ENCODE measurements at places on chromosomes 12 and 14. TPM values are rescaled to one million over a fixed set of nuclear protein-coding genes. Genes with fewer than 3 reads are reported as not detected.

- H3K27ac ChIP-seq, result no peak overlapping the region
- no peak for DNase-seq
- no peaks in the 10 kb centered on the region for H3K36me3 ChIP-seq
- H3K4me3 ChIP-seq, result no peak overlapping the region
Observed at GRCh38 chr12:45708363-45708762, 21.1 kb upstream of the ARID2 start.

DNA sequence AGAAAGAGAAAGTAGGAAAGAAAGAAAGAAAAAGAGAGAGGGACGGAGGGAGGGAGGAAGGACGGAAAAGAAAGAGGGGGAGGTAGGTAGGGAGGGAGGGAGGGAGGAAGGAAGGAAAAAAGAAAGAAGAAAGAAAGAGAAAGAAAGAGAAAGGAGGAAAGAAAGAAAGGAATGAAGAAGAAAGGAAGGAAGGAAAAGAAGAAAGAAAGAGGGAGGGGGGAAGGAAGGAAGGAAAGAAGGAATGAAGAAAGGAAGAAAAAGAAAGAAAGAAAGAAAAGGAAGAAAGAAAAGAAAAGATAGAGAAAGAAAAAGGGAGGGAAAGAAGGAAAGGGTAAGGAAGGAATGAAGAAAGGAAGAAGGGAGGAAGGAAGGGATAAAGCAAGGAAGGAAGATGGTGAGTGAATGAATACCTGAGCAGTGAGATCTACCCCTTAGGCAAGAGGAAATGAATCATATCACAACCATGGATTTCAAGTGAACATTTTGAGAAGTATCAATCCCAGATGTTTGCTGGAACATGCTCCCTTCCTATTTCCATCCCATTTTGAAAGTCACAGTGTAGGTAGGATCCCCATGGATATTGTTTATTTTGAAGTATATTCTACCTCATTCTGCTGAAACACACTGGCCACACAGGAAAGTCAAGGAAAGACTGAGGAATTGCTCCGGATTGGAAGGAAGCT is 639.4 kb upstream of the TBX3 start:
- no peaks in the 10 kb centered on the region for H3K4me1 ChIP-seq
- H3K27me3 ChIP-seq, result no peaks in the 10 kb centered on the region
- DNase-seq, result no peak
- H3K36me3 ChIP-seq, result no peaks in the 10 kb centered on the region
- no peak overlapping the region for H3K27ac ChIP-seq

DNA sequence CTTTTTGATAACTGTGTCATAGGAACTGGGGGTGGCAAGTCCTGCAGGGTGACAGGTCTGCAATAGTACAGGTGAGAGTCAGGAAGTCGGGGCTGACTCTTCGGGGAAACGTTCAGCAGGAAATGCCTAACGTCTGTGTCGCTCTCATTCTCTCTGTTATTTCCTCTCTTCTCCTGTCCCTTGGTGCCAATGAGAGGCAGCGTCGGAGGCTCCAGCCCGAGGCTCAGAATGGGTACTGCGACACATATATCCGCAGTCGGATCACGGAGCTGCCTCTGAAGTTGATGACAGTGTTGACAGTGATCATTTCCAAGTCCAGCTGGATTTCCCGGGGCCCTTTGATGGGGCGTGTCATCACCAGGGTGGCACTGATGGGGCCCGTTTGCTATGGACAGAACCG is 2.7 kb upstream of the TC2N start:
- H3K36me3 ChIP-seq, result no peaks in the 10 kb centered on the region
- H3K4me1 ChIP-seq, result no peaks in the 10 kb centered on the region
- no peak for DNase-seq
- no peaks in the 10 kb centered on the region for H3K27me3 ChIP-seq
- H3K27ac ChIP-seq, result no peak overlapping the region

DNA sequence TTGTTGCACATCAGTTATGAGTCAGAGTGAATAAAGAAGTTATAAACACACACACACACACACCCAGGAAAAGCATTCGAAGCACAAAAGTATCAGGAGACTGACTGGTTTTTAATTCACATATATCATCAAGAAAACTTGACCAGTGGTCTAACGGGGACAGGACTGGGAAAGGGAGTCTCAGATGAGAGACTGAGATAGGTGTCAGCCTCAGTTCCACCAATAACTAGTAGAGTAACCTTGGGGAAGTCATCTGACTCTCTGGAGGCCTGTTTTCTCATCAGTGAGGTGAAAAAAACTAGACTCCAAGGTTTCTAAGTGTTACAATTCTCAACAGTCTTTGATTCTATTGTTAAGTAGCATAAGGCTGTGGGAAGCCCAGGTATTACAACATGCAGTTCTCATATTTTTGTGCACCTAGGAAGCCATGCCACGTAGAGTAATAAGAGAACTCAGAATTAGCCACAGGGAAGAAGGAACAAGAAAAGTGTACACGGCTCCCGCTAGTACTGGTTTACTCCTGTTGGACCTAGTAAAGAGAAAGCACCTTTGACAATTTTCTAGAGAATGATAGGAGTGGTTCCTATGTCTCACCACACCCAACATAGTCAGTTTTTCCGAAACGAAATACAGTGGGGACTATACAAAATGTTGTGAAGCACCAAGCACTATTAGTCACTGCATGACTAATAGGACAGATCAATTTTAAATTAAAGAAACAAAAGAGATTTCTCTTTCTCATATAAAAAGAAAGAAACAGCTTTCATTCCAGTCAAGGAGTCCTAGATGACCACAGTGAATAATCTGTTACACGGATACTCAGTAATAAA is 5.0 kb downstream of the PPTC7 start:
- no peaks in the 10 kb centered on the region for H3K36me3 ChIP-seq
- DNase-seq, result no peak
- H3K4me3 ChIP-seq, result no peak overlapping the region
- H3K27ac ChIP-seq, result peak overlapping the region; percentile 64

GRCh38 chr12:52772188-52772587 is 5.0 kb downstream of the KRT76 start:
- no peak overlapping the region for H3K27ac ChIP-seq
- H3K4me3 ChIP-seq, result no peak overlapping the region
- DNase-seq, result no peak
- H3K4me1 ChIP-seq, result no peaks in the 10 kb centered on the region
- no peaks in the 10 kb centered on the region for H3K36me3 ChIP-seq
- H3K27me3 ChIP-seq, result peaks cover 3% of the 10 kb centered on the region

DNA sequence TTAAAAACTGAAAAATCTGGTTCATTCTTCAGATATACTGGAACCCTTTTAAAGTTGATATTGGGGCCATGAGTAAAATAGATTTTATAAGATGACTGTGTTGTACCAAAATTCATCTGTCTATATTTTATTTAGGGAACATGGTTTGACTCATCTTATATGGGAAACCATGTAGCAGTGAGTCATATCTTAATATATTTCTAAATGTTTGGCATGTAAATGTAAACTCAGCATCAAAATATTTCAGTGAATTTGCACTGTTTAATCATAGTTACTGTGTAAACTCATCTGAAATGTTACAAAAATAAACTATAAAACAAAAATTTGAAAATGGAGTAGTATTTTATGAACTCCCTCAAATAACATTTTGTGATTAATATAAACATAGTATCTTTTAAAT is 14.2 kb downstream of the PTGER2 start:
- DNase-seq, result no peak
- H3K4me1 ChIP-seq, result no peaks in the 10 kb centered on the region
- H3K27me3 ChIP-seq, result no peaks in the 10 kb centered on the region
- no peaks in the 10 kb centered on the region for H3K36me3 ChIP-seq
- no peak overlapping the region for H3K4me3 ChIP-seq

DNA sequence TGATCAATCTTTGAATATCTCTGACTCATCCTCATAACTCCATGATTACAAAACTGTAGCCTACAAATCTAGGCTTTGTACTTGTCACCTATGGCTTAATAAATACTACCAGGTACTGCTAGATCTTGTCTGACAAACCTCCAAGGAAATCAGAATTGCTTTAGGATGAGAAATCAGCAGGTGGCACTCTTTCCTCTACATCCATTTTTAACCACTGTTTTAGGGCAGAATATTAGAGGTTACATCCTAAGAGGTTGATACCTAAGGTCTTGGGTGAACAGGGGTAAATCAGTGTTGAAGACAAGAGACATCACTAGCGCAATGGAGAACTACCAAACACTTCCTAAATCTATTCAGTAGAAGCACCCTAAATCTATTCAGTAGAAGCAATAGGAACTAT is 63.1 kb upstream of the SOX5 start:
- H3K4me1 ChIP-seq, result no peaks in the 10 kb centered on the region
- no peak overlapping the region for H3K4me3 ChIP-seq
- H3K36me3 ChIP-seq, result no peaks in the 10 kb centered on the region
- no peak overlapping the region for H3K27ac ChIP-seq

ADCY4 gene
- 0.21 TPM for total RNA-seq

SLC2A13 gene
- 12.1 TPM for total RNA-seq

CAPRIN2 gene
- 28.6 TPM for total RNA-seq

IL23A gene
- total RNA-seq, result 0.41 TPM

OVCH1 gene
- total RNA-seq, result not detected

TOMM20L gene
- not detected for total RNA-seq

C12orf50 gene
- not detected for total RNA-seq
